Stimulated activated naive CD8-positive, alpha-beta T cell treated with anti-CD3 and anti-CD28 coated beads, Interleukin-15, Interleukin-2, amounts not matched to agents 100 U/mL and 50 U/mL, for 24 hours (primary cell): ENCODE measurements at places on chromosomes 4 and X.

- no peak for DNase-seq
Measured at GRCh38 chr4:48409203-48409602, 67.9 kb downstream of the SLAIN2 start.

- DNase-seq: no peak
Measured at GRCh38 chrX:14243823-14244222, 214.1 kb upstream of the GEMIN8 start.

DNA sequence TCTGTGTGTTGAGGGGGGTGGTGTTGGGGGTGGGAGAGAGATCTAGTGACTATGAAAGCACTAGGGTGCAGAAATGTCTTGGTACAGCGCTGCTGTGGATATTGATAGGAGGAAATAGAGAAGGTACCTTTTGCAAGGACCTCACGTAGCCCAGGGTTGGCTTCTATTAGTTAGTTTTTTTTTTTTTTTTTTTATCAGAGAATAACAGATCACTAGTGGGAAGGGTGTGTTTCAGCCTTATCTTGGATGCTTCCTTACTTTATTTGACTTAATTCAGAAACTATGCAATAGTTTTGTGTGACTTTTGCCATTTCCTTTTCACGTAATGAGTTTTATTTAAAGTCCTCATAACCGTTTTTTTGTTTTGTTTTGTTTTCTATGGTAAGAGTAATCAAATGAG, 16.4 kb upstream of the PGRMC2 start:
- no peak for DNase-seq

GRCh38 chrX:25726539-25726938, 411.6 kb upstream of the MAGEB18 start:
- DNase-seq: no peak

DNA sequence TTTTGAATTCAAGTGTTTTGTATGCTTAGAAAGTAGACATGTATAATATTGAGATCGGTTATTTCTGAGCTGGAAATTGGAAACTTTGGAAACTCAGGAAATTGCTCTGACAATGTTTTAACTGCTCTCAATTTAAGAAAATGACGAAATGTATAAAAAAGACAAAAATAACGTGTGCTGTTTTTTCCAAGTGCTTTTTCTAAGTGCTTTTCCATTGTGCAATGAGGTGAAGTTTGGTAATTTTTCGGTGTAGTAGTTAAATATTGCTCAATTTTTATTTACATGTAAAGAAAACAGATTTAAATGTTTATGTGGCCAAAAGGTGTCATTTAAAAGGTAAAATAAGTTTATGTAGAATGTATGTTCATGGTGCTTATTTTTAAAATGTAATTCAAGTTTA, 39.4 kb upstream of the RHOH start:
- no peak for DNase-seq

GRCh38 chr4:185017964-185018772, at the start of gene HELT:
TSS of gene HELT (plus strand) at chr4:185018490. CDS start at chr4:185018929, 439 bp downstream.
- DNase-seq: no peak

GRCh38 chr4:154961263-154961662, 180.2 kb downstream of the RBM46 start:
- DNase-seq: no peak

DNA sequence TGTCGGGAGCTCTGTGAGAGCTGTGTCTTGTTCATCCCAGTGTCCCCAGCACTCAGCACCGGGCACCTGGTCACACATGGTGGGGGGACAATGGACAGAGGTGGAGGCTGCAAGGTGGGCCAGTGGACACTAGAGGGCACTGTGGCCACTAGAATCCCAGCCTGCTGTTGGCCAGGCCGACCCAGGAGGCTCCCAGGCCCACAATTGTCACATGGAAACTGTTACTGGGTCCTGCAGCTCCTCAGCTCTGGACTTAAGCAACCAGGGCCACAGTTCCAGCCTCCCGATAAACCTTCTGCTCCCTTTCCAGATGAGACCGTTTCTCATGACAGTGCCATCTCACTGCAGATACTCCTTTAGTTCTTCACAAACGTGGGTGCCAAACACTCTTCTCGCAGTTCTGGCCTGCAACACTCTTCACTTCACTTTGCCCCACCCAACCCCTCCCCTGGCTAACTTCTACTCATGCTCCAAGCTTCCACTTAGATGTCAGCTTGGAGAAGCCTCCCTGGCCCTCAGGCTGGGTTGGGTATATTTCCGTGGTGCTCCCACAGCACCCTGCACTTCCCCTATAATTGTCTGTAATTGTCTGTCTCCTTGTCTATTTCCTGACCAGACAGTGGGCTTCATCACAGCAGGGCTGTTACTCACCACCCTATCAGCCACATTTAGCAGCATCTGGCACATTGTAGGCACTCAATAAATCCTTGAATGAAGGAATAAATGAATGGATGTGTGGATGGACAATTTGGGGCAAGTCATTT, 3.5 kb upstream of the IQSEC2 start:
- peak; percentile 56 for DNase-seq

- DNase-seq: no peak
Measured at GRCh38 chrX:27765718-27766117, 42.1 kb upstream of the MAGEB10 start.

DNA sequence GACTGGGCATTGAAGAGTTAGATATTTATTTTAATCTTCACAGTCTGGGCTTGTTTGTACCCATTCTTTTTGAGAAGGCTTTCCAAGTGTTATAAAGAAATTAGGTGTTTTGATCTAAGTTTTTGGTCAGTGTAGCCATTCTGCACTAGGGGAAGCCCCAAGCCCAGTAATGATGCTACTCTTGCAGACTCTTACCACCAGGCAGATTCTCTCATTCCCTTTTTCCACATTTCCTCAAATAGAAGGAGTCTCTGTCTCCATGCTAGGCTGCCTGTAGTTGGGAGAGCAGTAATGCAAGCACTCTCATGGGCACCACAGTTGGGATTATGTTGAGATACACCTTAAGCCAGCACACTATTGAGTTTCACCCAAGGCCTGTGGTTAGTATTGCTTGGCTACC, 21.5 kb downstream of the CDX4 start:
- DNase-seq: no peak

DNA sequence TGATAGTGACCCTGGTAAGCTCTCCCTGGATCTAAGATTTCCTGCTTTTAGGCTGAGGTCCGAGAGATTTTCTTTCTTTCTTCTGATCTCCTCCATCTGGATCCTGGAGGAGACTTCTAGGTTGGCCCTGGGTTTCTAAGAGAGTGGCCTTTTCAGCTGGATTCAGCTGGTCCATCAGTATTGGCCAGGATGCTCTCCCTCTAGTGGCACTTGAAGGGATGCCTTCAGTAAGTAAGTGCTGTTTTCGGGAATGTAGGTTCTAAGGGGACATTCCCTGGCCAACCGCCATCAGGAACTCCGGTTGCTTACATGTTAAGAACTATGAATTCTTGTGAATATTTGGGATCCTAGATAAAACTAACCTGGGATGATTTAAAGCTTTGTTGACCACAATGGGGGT, 56.9 kb downstream of the SERTM2 start:
- no peak for DNase-seq

DNA sequence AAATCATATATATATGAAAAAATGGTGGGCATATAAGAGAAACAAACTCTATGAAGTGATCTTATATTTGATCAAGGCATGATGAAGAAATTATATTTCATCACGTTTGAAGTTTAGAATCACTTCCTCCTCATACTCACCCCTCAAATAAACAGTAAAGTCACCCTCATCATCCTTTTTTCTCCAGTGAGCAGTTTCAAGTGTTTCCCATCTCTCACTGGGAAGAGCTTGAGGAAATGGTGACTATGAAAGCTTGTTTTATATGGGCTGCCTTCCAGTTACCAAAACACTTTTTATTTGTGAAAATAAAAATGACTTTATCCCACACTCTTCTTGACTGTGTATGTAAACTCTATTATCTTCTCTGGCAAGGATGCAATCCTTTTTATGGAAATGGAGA, 16.8 kb downstream of the PDLIM3 start:
- no peak for DNase-seq

- no peak for DNase-seq
Measured at GRCh38 chr4:21387683-21388082, 560.9 kb downstream of the KCNIP4 start.

GRCh38 chr4:40629401-40630334, at the start of gene RBM47:
TSS of gene RBM47 (minus strand) at chr4:40629864. CDS start at chr4:40438893, 190,971 bp downstream.
- peak; percentile 52 for DNase-seq

- DNase-seq: no peak
Measured at GRCh38 chr4:124386648-124387047, 325.9 kb downstream of the ANKRD50 start.
